Stimulated activated CD8-positive, alpha-beta memory T cell treated with anti-CD3 and anti-CD28 coated beads, Interleukin-7, amount 100 ng/mL, for 24 hours (primary cell): ENCODE measurements at places on chromosomes 13 and 19.

GRCh38 chr19:40555978-40556689 is 20.5 kb upstream of the SHKBP1 start:
- DNase-seq: no peak

GRCh38 chr13:45851171-45851921 is at the start of gene SIAH3:
Gene SIAH3 (minus strand): TSS chr13:45851753. CDS start chr13:45851629, 124 bp downstream.
- no peak for DNase-seq

GRCh38 chr13:43110036-43110435 is 86.7 kb downstream of the DNAJC15 start:
- no peak for DNase-seq

DNA sequence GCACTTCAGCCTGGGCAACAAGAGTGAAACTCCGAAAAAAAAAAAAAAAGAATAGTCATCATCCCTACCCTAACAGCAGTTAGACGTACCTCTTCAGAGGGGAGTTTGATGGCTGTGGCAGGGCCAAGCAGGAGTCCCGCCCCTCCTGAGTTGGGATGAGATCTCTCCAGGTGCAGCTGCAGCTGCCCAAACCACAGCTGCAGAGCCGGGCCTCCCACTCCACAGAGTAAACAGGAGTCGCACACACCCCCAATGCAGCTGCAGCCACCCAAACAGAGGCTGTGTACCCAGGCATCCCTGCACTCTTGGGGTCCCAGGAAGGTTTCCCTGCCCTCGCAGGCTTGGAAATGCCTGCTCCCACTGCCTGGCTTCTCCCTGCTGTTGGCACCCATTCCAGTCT is 17.4 kb upstream of the MLLT1 start:
- no peak for DNase-seq

DNA sequence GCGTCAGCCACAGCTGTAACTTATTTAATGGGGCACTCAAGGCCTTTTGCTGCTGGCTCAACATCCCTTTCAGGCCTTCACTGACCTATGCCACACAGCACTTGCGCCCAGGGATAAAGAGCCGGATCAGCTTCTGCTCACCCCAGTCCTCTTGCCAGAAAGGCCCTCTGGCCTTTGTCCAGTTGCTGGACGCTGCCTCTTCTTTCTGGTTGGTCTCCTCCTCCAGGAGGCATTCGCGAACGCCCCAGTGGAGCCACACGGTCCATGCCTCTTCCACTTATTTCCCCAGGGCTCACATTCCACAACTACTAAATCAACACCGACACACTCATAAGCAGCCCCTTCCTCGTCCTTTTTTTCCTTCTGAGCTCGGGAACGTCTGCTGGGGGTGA is 3.7 kb upstream of the ZNF329 start:
- DNase-seq: no peak

GRCh38 chr19:6393983-6394412 is 1.0 kb upstream of the GTF2F1 start:
- DNase-seq: peak; percentile 52

GRCh38 chr13:39822437-39822836 is 167.0 kb downstream of the COG6 start:
- DNase-seq: no peak

- no peak for DNase-seq
Measured at GRCh38 chr19:42475366-42475765, 32.6 kb upstream of the CXCL17 start.

GRCh38 chr13:27450921-27451471 is 632 bp upstream of the MTIF3 start:
- no peak for DNase-seq

- no peak for DNase-seq
Measured at GRCh38 chr13:94586371-94586770, 9.6 kb downstream of the TGDS start.
